Tibial artery (tissue), 4 donors: ENCODE measurements at places on chromosomes 4 and X.

DNA sequence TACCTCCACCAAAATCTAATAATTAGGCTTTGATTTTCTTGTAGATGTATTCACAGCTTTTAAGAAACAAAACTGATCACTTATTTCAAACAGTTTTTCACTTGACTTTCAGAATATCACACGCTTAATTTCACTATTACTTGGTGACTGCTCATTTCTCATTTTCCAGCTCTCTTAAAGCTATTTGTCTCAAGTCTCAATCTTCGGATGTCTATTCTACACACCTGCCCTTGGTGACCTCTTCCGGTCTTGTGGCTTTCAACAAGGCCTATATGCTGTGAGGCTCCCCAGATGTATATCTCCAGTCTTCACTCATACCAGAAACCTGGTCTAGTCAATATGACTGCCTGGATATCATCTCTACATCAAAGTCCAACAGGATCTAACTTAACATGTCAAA lies 34.9 kb upstream of the ANXA10 start:
- DNase-seq: no peak

GRCh38 chrX:124488412-124489161 lies 142.2 kb downstream of the SH2D1A start:
- no peak for DNase-seq

GRCh38 chrX:106397788-106398538 lies 213.8 kb upstream of the RADX start:
- DNase-seq: no peak

GRCh38 chr4:127503111-127503510 lies 129.6 kb upstream of the INTU start:
- no peak for DNase-seq

- DNase-seq: no peak
Observed at GRCh38 chr4:168451331-168451730, 29.0 kb downstream of the DDX60L start.

GRCh38 chrX:137025930-137026329 lies 7.9 kb downstream of the GPR101 start:
- DNase-seq: no peak

GRCh38 chrX:150702966-150703694 lies 9.9 kb downstream of the MTMR1 start:
- no peak for DNase-seq

- no peak for DNase-seq
Observed at GRCh38 chrX:12956704-12957534, 18.0 kb upstream of the TMSB4X start.

DNA sequence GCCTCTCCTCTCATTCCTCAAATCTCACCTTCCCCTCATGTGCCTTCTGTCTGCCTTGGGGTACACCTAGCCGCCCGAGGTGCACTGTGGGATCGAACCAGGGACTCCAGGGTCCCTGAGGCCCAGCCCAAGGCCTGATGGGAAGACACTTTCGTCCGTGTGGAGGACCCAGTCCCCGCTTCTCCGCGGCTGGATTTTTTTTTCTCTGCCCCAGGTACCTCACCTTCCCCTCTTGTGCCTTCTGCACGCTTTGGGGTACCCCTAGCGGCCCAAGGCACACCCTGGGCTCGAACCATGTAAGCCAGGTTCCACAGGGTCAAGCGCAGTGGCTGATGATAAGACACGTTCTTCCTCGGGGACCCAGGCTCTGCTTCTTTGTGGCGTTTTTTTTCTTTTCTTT lies 530.7 kb downstream of the CWH43 start:
- DNase-seq: no peak

- DNase-seq: no peak
Observed at GRCh38 chr4:128517096-128517738, 229.6 kb upstream of the PGRMC2 start.

DNA sequence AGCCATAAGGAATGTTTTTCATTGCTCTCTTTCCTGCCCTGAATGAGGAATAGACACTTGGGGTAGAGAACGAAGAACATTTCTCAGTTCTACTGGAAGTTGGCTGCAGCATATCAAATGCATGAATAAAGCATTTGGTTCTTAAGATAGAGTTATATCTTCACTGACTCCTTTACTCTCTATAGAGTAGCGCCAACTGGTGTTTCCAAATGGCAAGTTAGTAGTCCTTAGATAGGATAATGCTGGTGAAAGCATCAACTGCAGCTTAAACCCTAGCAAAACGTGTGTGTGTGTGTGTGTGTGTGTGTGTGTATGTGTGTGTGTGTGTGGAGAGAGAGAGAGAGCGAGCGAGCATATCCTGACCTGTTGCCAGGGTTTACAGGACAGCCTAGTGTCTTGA lies 62.2 kb upstream of the FRMPD4 start:
- no peak for DNase-seq
